Endodermal cell (in vitro differentiated cells): ENCODE measurements at places on chromosomes 5 and 9. TPM values are rescaled to one million over a fixed set of nuclear protein-coding genes. Genes with fewer than 3 reads are reported as not detected.

Gene KCNV2
- 2.0 TPM in 2 replicates for total RNA-seq

DNA sequence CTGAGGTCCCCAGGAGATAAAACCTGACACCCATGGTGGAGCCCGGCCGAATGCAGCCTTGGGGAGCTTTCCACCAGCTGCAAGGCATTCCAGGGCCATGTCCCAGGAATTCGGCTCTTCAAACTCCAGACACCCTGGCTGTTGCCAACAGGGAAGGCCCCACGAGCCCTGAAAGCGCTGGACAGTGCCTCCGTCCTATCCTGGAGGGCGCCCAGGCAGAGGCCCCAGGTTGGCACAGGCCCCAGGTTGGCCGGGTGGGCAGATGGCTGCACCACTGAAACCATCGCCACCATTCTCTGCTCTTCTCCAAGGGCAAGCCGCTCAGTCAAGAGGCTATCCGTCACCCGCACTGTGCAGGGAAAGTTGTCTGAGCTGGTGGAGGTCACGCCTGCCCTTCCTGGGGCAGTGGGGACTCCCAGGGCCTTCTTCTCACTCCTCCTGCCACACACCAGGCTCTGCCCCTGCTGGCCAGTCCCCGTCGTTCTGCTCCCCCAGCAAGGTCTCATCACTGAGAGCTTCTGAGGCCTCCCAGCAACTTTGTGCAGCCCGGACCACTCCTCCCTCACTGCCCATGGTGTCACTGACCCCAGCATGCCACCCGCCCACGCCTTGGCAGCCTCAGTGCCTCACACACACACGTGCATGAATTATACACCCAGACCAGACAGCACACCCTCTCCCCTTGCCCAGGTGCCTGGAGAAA, 21.2 kb downstream of the SLC6A3 start:
- no peaks in the 10 kb centered on the region for H3K27me3 ChIP-seq
- H3K4me3 ChIP-seq, result no peak overlapping the region
- H3K27ac ChIP-seq, result no peak overlapping the region
- no peaks in the 10 kb centered on the region for H3K36me3 ChIP-seq
- no peak for DNase-seq

Gene ITGA1
- total RNA-seq, result 0.33 and 1.7 TPM in 2 replicates

Gene FOXD4L3
- total RNA-seq, result 0.15 and 0.16 TPM in 2 replicates

- no peak for DNase-seq
- no peak overlapping the region for H3K4me3 ChIP-seq
- no peaks in the 10 kb centered on the region for H3K27me3 ChIP-seq
- H3K27ac ChIP-seq, result no peak overlapping the region
- peaks cover 5% of the 10 kb centered on the region for H3K4me1 ChIP-seq
- no peaks in the 10 kb centered on the region for H3K36me3 ChIP-seq
Observed at GRCh38 chr5:17665836-17666235, 31.6 kb downstream of the TAF11L14 start.

GRCh38 chr9:92730897-92731296, 33.7 kb downstream of the BICD2 start:
- DNase-seq, result peak; percentile 34
- no peak overlapping the region for H3K4me3 ChIP-seq
- H3K36me3 ChIP-seq, result peaks cover 25% of the 10 kb centered on the region

DNA sequence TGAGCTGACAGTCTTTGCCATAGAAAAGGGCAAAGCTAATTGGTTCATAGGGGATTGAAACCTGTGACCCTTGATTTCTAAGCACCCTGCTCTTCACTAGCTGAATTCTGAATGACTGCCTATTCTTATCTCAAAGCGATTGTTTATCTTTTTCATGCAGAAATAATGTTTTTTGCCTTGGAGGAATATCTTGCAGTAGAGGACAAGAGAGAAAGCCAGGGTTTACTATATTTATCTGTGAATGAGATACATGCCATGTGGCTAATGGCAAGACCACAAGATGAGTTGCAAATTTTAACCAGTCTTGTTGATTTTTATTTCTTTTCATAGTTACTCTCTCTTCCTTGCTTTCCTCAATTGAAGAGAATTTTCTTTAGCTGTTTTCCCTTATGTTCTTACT, 185.0 kb downstream of the CNTLN start:
- no peak overlapping the region for H3K27ac ChIP-seq
- no peak overlapping the region for H3K4me3 ChIP-seq
- no peaks in the 10 kb centered on the region for H3K27me3 ChIP-seq
- no peak for DNase-seq
- H3K36me3 ChIP-seq, result no peaks in the 10 kb centered on the region
- H3K4me1 ChIP-seq, result no peaks in the 10 kb centered on the region
